MG63 (cell line): ENCODE measurements at places on chromosomes 7 and 10. TPM values are rescaled to one million over a fixed set of nuclear protein-coding genes. Genes with fewer than 3 reads are reported as not detected.

GRCh38 chr7:8592167-8592566, 158.8 kb downstream of the NXPH1 start:
- DNase-seq, result no peak

DNA sequence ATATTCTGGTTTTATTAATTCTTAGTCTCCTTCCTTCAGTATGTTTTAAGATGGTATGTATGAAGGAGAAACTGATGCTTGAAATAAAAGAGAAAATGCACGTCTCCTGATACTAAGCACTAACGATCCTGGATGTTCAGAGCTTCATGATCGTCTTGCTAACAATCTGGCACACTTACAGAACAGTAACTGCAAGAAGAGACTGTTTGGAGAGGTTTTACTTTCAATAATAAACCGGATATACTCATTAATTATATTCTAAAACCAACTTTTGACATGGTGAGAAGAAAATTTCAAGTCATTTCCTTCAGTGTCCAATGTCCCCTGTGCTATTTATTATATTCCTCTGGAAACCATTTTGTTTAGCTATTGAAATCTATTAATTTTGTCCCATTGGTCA, 251.0 kb downstream of the NXPH1 start:
- DNase-seq, result no peak

- DNase-seq, result no peak
Observed at GRCh38 chr7:25402532-25402931, 174.2 kb upstream of the NPVF start.

DNA sequence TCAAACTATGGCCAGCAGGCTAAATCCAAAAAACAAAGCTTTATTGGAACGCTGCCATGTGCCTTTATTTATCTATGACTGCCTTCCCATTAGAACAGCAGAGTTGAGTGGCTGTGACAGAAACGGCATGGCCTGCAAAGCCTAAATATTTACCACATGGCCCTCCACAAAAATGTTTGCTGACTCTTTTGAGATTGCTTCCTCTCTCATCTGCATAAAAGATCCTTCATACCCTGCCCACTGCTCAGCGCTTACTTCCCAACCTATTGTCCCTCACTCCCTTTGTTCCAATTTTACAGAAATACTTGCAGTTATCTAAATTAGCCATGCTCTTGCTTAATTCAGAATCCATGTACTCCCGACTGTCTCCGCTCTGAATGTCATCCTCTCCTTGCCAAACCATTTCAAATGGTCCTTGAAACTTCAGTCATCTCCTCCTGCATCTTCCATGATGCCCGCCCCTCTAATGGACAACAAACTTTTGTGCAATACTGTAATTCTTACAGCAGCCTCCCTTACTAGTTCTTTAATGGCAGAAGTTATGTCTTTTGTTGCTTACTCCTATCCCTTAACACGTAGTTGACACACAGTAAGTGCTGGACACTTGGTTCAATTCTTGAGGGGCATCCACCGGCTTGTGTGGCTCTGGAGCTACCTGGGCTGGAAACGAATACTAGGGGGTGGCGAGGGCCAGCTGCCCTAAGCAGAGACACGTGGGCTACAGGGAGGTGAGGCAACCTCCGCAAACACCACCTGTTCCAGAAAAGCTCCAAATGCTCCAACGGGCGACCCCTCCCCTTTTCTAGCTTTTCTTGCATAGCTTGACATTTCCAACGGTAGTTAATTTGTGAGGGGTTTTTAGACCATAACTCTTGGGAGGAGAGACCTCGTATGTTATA, 832 bp downstream of the XRCC2 start:
- DNase-seq, result peak; percentile 4

DNA sequence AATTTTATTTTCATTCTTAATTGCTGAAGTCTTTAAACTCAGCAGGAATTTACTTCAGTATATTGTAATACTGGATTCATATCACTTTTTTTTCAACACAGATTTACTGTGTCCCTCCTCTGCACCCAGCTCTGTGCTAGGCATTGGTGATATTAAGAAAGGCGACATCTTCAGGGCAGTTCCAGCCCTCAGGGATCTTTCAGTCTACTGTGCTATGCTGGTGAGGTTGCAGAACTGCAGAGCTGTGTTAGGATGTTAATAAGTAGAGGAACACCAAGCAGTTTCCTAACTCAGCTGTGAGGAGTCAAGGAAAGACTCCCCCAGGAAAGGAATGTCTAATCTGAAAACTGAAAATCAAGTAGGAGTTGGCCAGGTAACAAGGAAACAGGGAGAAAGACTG, 158.2 kb upstream of the NPY start:
- DNase-seq, result no peak

DNA sequence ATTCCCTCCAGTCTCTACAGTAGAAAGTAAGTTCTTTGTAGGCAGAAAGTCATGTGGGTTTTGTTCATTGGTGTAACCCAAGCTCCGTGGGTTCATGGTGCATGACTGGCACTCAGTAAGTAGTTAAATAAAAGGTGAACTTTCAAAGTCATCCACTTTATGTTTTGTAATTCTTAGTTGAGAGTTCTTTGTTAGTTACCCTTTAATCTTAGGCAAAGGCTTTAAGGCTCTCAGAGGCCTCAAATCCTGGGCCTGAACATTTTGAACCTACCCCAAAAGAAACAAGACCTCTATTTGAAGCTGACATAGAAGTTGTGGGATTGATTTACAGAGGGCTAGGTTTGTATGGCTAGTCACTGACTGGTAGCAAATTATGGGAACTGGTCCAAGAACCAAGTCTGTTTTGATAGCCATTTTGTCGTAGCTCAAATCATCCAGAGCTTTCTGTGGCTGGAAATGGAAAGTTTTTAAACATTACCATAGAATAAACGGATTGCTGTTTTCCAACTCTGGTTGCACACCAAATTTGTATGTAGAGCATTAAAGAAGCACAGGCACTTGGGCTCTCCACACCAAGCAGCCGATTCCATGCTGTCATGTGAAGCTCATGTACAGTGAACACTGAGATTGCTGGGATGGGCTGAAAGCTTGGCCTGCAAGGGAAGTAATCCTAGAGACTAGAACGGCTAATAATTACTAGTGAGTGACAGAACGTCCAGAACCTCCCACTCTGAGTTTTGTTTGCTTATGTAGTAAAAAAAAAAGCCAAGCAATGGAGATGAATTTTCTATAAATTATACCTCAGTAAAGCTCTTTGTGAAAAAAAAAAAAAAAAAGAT, 53.5 kb downstream of the DENND11 start:
- DNase-seq, result no peak

DNA sequence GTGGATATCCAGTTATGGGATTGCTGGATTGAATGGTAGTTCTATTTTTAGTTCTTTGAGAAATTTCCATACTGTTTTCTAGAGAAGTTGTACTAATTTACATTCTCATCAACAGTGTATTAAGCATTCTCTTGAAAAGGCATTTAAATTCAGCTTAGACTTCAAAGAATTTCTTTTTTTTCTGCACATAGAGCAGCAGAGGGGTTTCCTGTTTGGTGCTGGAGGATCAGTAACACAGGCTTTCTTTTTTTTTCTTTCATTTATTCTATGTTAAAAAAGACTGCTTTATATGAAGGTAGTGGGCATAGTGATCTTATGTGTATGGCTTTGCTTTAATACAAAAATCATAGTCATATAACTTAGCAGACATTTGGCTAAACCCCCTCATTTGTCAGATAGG, 47.6 kb upstream of the TARP start:
- DNase-seq, result no peak

GRCh38 chr7:99272476-99273045, at the start of gene MYH16:
Gene MYH16, plus strand, starts transcription at chr7:99272839.
- no peak for DNase-seq

DNA sequence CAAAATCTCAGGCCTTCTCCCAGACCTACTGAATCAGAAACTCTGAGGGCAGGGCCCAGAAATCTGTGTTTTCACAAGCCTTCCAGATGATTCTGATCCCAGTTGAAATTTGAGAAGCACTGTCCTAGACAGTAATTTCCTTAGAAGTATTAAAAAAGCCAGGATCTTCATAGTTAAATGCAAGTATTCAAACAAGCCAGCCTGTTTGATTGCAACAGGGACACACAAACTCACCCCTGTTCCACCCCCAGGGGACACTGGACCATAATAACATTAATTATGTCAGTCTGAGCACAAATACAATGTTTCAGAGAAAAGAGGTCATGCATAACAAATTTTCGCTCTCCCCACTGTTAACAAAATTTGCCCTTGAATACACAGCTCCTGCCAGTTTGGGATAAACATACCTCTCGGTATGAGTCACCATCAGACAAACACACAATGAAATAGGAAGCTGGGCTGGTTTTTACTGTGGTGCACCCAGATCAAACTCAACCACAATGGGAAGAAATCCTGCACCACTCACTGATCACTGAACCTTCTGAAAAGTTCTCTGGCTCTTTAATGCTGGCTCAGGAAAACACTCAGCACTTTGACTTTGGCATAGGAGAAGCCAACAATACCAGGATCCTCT, 34.3 kb downstream of the ABLIM1 start:
- peak; percentile 77 for DNase-seq

GRCh38 chr7:90709501-90710465, 113.7 kb downstream of the CDK14 start:
- peak; percentile 29 for DNase-seq

GRCh38 chr10:127548022-127548421, 1.1 kb upstream of the NPS start:
- no peak for DNase-seq

- no peak for DNase-seq
Observed at GRCh38 chr10:7520507-7521485, 110.0 kb upstream of the SFMBT2 start.

DNA sequence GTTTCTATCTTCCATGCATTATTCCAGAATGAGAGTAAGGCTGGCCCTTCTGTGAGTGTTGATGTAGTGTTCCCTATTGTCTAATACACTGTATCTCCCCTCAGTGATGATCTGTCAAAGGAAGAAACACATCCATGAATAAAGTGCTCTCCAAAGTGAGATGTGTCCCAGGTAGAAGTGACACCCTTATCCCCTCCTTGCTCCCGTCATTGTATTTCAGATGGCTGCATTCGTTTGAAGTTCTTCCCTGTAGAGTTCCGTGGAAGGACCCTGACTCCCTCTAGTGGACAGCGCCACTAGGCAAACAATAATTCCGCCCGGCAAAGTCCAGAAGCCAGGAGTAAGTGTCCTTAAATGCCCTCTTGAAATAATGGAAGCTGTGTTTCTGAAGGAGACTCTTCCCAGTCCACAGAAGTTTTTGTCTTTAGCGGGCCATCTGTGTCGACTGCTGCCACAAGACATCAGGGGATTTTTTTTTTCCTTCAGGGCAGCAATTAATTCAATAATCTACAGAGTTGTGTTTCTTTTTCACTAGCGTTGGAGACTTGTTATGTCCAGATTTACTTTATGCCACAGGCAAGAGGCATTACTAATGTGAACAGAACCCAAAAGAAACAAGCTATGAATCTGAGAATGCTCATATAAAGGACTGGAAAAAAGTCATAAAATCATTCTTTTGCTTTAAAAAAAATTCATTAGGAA, 64.6 kb downstream of the THNSL1 start:
- peak; percentile 63 for DNase-seq

- no peak for DNase-seq
Observed at GRCh38 chr7:7654964-7655715, 14.6 kb downstream of the UMAD1 start.

GRCh38 chr10:124090601-124091209, 2.7 kb downstream of the CHST15 start:
- DNase-seq, result no peak

GRCh38 chr10:103554488-103555324, 61.2 kb downstream of the NEURL1 start:
- peak; percentile 39 for DNase-seq

DNA sequence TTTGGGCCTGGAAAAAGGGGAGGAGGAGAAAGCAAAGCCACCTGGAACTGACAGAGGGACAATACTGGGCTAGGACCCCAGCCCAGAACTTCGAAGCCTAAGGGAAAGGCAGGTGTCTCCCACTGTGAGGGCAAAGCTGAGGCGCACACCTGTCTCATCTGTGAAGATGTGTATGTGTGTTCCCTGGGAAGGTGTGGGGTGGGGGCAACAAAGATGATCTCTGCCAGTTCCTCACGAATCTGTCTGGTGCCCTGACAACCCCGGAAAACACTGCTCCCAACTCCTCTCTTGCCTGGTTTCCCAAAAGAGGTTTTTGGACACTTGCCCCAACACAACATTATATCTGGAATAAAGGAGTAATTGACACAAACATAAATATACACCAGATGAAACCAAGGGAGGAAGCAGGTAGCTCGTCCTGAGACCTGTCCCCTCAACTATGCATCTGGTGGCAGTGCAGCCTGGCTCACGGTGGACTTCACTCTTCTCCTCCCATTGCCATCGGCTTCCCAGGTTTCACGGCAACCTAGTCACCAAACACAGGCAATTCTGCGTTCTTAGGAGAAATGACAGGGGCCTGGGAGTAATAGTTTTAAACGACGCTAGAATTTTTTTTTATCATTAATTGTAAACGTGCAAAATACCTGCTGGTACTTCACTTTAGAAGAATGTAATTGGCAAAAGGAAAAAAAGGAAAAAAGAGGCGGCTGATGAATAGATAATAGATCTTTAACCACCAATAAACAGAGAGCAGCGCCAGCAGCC, 1.7 kb upstream of the EMX2 start:
- no peak for DNase-seq

- no peak for DNase-seq
Observed at GRCh38 chr10:72087392-72087968, 871 bp downstream of the SPOCK2 start.

GRCh38 chr7:91348711-91349110, 84.5 kb downstream of the FZD1 start:
- no peak for DNase-seq

DNA sequence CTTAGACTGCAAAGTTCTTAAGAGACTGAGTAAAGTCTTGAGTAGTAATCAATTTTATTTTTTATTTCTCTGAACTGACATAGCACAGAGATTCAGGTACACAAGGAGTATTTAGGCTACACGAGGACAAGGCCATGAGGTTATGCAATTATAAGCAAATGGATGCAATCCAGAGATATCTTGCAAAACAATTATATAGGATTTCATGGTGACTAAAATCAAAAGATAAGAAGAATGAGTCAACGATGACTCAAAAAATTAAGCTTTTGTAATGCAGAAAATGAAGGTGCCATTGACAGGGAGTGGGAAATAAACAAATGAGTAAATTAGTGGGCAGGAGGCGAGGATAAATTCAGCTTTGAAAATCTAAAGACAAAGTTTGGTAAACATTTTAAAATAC, 66.7 kb upstream of the MYO3A start:
- DNase-seq, result no peak

GRCh38 chr7:100396421-100396982, 23.2 kb downstream of the PILRA start:
- no peak for DNase-seq

DNA sequence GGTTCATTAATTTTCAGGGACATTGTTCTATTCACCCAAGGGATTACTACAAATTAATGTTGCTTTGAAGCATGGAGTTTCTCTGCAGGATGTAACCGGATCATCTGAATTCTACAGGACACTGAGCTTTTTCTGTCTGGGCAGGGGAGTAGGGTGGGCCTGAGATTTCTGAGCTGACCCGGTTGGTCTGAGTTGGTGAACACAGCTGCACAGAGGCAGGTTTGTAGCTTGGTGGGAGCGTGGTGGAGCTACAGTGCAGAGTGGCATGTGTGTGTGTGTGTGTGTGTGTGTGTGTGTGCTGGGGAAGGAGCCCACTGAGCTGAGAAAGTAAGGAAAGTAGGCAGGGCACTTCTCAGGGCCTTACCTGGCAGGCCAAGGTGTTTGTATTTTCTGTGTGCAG, 62.6 kb downstream of the SH2D4B start:
- no peak for DNase-seq

EPO gene
- not detected in 2 replicates for total RNA-seq

ASB10 gene
- total RNA-seq, result not detected in 2 replicates

CYP2C8 gene
- total RNA-seq, result not detected in 2 replicates

ERVW-1 gene
- not detected in 2 replicates for total RNA-seq

DPP6 gene
- not detected in 2 replicates for total RNA-seq

STAMBPL1 gene
- 23.1 and 27.3 TPM in 2 replicates for total RNA-seq

OPALIN gene
- not detected in 2 replicates for total RNA-seq

DGKB gene
- not detected in 2 replicates for total RNA-seq

SMIM30 gene
- 44.4 and 45.1 TPM in 2 replicates for total RNA-seq

SPDYE6 gene
- not detected in 2 replicates for total RNA-seq
